CD4-positive, alpha-beta T cell (primary cell): ENCODE measurements at places on chromosomes 7 and 10.

- no peak overlapping the region for H3K4me3 ChIP-seq
- no peaks in the 10 kb centered on the region for H3K27me3 ChIP-seq
Measured at GRCh38 chr10:112546474-112546873, 99.5 kb downstream of the VTI1A start.

DNA sequence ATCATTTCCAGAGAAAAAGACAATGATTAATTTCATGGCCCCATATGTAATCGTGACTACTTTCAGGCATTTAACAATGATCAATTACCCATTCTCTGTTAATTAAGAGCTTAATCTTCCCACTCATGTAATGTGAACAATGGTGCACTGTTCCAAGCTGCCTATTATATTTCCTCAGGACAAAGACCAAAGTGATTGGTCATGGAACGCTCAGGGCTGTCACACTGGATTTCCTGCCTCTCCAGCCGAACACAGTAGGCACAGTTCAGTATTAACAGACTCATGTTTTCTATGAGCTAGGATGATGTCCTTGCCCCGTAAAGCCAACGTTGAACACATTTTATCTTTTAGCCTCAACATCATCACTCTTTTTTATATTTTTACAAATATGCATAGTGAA lies 142.7 kb upstream of the FZD8 start:
- no peak for DNase-seq
- no peak overlapping the region for H3K4me3 ChIP-seq
- H3K27me3 ChIP-seq = no peaks in the 10 kb centered on the region
- no peaks in the 10 kb centered on the region for H3K36me3 ChIP-seq

GRCh38 chr10:70541736-70542564 lies 60.6 kb downstream of the PRF1 start:
- no peaks in the 10 kb centered on the region for H3K4me1 ChIP-seq
- no peak overlapping the region for H3K27ac ChIP-seq
- H3K27me3 ChIP-seq = no peaks in the 10 kb centered on the region
- H3K4me3 ChIP-seq = no peak overlapping the region

- H3K36me3 ChIP-seq = peaks cover 3% of the 10 kb centered on the region
- no peak overlapping the region for H3K27ac ChIP-seq
- no peak overlapping the region for H3K4me3 ChIP-seq
Measured at GRCh38 chr7:151735186-151735850, 141.6 kb downstream of the PRKAG2 start.

DNA sequence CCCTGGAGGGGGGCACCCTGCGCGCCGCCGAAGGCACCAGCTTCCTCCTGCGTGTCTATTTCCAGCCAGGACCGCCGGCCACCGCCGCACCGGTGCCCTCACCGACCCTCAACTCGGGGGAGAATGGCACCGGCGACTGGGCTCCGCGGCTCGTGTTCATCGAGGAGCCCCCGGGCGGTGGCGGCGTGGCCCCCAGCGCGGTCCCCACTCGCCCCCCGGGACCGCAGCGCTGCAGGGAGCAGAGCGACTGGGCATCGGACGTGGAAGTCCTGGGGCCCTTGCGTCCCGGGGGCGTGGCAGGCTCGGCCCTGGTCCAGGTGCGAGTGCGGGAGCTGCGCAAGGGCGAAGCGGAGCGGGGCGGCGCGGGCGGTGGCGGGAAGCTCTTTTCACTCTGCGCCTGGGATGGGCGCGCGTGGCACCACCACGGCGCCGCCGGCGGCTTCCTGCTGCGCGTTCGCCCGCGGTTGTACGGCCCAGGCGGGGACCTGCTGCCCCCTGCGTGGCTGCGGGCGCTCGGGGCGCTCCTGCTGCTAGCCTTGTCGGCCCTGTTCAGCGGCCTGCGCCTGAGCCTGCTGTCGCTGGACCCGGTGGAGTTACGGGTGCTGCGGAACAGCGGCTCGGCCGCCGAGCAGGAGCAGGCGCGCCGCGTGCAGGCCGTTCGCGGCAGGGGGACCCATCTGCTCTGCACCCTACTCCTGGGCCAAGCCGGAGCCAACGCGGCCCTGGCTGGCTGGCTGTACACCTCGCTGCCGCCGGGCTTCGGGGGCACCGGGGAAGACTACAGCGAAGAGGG lies 594 bp downstream of the CNNM1 start:
- peaks cover 43% of the 10 kb centered on the region for H3K27me3 ChIP-seq
- no peak for DNase-seq
- H3K36me3 ChIP-seq = no peaks in the 10 kb centered on the region
- H3K4me1 ChIP-seq = peaks cover 14% of the 10 kb centered on the region
- no peak overlapping the region for H3K27ac ChIP-seq

GRCh38 chr7:108009873-108010272 lies 6.9 kb upstream of the LAMB1 start:
- no peaks in the 10 kb centered on the region for H3K36me3 ChIP-seq
- H3K4me1 ChIP-seq = no peaks in the 10 kb centered on the region

DNA sequence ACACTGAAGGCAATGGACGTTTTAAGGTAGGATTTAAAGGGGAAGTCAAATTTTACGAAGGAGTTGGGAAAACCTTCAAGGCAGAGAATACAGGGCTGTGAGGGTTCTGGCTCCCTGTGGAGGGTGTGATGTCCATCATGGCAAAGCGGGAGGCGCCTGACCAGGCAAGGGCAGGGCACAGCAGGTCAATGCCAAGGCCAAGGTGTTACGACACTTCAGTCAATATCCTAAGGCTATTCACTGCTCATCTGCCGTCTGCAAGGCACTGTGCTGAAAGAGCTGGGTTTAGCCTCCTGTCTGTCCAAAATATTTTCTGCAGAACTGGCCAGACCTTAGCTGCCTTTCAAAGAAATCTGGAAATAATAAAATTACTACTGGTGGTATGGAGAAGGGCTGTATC lies 297.9 kb upstream of the MGMT start:
- H3K27me3 ChIP-seq = no peaks in the 10 kb centered on the region
- H3K4me1 ChIP-seq = no peaks in the 10 kb centered on the region
- no peak overlapping the region for H3K27ac ChIP-seq
- no peak overlapping the region for H3K4me3 ChIP-seq
- DNase-seq = no peak

- H3K27ac ChIP-seq = no peak overlapping the region
- peaks cover 44% of the 10 kb centered on the region for H3K27me3 ChIP-seq
- peaks cover 12% of the 10 kb centered on the region for H3K4me1 ChIP-seq
Measured at GRCh38 chr7:20778063-20778721, 8.5 kb downstream of the SP8 start.

DNA sequence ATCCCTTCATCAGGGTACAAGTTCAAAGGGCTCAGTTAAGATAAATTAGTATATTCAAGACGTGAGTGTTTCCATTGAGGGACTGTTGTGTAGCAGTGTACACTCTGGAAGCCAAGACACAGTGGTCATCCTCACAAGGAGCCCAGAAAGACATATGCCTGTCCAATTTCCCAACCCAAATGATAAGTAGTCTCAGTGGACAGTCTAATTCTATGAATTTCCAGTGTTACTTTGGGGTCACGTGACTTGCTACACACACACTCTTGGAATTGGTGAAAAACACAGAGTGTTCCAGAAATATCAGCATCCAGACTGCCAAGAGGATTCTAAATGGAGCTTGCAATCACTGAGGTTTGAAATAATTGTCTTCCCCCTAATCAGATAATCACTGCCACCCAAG lies 365.1 kb downstream of the WDR11 start:
- no peak overlapping the region for H3K4me3 ChIP-seq
- DNase-seq = no peak
- no peaks in the 10 kb centered on the region for H3K36me3 ChIP-seq
- no peaks in the 10 kb centered on the region for H3K27me3 ChIP-seq
- no peak overlapping the region for H3K27ac ChIP-seq

- no peak for DNase-seq
- no peak overlapping the region for H3K4me3 ChIP-seq
- no peaks in the 10 kb centered on the region for H3K36me3 ChIP-seq
- no peaks in the 10 kb centered on the region for H3K4me1 ChIP-seq
- no peak overlapping the region for H3K27ac ChIP-seq
- H3K27me3 ChIP-seq = no peaks in the 10 kb centered on the region
Measured at GRCh38 chr10:85542936-85543730, 823.5 kb downstream of the GRID1 start.

GRCh38 chr10:96641396-96642295 lies 54.8 kb upstream of the TM9SF3 start:
- no peak overlapping the region for H3K27ac ChIP-seq
- peaks cover 9% of the 10 kb centered on the region for H3K4me1 ChIP-seq
- DNase-seq = no peak
- H3K36me3 ChIP-seq = no peaks in the 10 kb centered on the region

DNA sequence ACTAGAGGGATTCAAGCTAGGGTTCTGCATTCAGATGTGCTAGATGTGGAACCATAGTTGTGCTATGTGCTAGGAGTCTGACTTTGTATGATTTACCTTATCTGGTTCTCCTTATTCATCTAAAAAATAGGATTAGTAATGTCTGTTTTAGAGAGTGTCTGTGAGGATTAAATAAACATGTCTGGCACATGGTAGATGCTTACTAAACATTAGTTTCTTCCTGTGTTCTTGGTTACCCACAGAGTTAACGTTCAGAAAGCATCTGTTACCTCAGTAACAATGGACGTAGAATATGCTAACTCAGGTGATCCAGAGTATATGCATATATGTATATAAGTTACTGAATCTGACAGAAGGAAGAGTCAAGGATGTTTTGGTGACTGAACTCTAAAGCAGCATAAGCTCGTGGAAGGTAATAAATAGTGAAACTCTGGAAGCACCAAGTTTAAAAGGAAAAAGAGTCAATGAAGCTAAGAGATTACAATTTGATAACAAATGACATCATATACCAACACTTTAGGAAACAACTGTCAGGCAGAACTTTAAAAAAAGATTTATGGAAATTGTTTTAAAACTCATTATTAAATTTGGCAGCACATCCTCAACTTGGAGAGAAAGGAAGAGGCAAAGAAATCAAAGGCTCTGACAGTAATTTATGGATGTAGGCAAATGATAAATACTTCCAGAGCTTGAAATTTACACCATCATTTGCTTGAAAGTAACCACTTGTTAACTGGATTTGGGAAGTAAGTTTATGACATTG lies 127.0 kb downstream of the CCNY start:
- no peak overlapping the region for H3K4me3 ChIP-seq
- no peaks in the 10 kb centered on the region for H3K36me3 ChIP-seq
- no peak overlapping the region for H3K27ac ChIP-seq
- DNase-seq = no peak
- no peaks in the 10 kb centered on the region for H3K27me3 ChIP-seq
- H3K4me1 ChIP-seq = peaks cover 63% of the 10 kb centered on the region

- no peak overlapping the region for H3K27ac ChIP-seq
- no peaks in the 10 kb centered on the region for H3K36me3 ChIP-seq
- H3K4me3 ChIP-seq = no peak overlapping the region
- no peaks in the 10 kb centered on the region for H3K27me3 ChIP-seq
Measured at GRCh38 chr7:249989-250388, 40.0 kb upstream of the FOXL3 start.

DNA sequence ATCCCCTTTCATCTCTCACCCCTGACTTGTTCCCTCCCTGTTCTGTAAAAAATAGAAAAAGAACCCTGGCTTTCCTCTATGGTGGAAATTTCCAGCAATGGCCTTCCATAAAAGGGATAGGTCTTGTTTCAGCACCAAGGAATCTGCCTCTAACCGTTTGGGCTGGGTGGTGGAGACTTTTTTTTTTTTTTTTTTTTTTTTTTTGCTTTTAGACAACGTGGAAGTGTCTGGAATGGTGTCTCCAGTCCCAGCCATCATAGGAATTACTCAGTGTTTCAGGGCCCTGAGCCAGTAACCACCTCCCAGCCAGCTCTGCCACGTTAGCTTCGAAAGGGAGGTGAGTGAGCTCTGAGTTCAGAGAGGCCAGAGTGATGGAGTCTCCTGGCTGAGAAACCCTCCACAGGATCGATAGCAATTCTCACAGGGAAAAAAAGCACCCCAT lies 97.3 kb upstream of the COL1A2 start:
- no peak for DNase-seq
- H3K27me3 ChIP-seq = peaks cover 3% of the 10 kb centered on the region
- H3K36me3 ChIP-seq = no peaks in the 10 kb centered on the region

GRCh38 chr7:33601884-33602283 lies 303.5 kb upstream of the BMPER start:
- H3K4me1 ChIP-seq = no peaks in the 10 kb centered on the region
- no peaks in the 10 kb centered on the region for H3K27me3 ChIP-seq
- H3K4me3 ChIP-seq = no peak overlapping the region
- DNase-seq = no peak
- no peaks in the 10 kb centered on the region for H3K36me3 ChIP-seq

- no peak for DNase-seq
- H3K27ac ChIP-seq = no peak overlapping the region
- H3K27me3 ChIP-seq = peaks cover 2% of the 10 kb centered on the region
- H3K4me1 ChIP-seq = no peaks in the 10 kb centered on the region
- H3K4me3 ChIP-seq = no peak overlapping the region
- H3K36me3 ChIP-seq = no peaks in the 10 kb centered on the region
Measured at GRCh38 chr7:50962281-50962883, 179.7 kb upstream of the GRB10 start.

DNA sequence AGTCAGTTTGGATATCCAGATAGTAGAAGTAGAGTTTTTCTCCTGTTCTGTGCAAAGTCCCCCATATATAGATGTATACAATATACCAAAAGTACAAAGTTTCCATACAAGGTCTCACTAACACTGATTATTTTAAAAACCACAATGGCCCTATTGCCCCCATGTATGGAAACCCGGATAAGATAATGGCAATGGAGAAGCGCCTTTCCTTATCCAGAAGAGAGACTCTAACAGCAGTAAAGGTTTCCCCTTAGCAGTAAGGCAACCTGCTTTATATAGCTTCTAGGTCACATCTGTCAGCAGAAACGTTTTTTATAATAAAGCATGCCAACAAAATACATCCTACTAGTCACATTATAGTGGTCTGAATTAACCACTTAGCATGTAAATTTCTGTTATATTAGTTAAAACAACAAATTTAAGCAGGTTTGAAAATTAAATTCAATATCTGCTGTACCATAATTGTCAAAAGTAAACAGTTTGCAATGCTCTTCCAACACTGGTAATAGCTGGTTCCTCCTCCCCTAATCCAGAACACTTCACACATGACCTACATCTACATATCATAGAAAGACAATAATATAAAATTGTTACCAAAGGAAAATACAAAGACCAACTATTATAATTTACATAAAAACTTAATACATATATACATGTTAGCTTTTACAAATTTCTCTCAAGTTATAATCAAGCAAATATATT lies 22.4 kb downstream of the USP6NL start:
- no peaks in the 10 kb centered on the region for H3K27me3 ChIP-seq
- no peaks in the 10 kb centered on the region for H3K4me1 ChIP-seq
- no peak for DNase-seq
- no peak overlapping the region for H3K4me3 ChIP-seq

DNA sequence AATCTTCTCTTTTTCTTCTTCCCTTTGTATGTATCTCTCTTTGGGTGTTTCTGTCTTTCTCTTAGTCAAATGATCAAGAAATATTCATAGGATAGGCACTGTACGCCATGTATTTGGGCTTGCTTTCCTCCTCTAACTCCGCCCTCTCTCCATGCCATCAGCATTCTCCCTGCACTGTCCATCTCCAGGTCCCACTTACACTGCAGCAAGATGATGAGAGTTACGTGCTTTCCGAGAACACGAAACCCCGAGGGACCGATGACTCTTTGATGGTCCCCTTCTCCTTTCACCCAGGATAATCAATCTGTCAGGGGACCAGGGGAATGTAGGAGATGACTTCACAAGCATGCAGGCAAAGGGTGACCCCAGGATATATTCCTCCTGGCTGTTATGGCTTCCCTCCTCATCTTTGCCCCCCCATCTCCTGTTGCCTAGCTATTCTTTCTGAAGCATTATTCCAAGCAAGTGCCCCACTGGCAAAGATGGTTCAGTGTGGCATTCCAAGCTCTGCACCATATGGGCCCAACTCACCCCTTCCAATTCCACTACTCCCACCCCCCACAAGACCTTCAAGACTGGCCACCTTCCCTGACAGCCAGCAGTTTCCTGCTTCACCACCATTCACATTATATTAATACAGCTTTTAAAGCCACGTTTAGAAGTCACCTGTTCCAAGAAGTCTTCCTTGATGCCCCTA lies 40.0 kb downstream of the HIF1AN start:
- no peak overlapping the region for H3K4me3 ChIP-seq
- no peak for DNase-seq
- H3K36me3 ChIP-seq = no peaks in the 10 kb centered on the region
- H3K27me3 ChIP-seq = peaks cover 8% of the 10 kb centered on the region
- no peaks in the 10 kb centered on the region for H3K4me1 ChIP-seq
